NCI-H1417 treated with DMSO at 0.1 percent for 48 hours (cell line): ENCODE measurements at places on chromosomes 16 and 17.

DNA sequence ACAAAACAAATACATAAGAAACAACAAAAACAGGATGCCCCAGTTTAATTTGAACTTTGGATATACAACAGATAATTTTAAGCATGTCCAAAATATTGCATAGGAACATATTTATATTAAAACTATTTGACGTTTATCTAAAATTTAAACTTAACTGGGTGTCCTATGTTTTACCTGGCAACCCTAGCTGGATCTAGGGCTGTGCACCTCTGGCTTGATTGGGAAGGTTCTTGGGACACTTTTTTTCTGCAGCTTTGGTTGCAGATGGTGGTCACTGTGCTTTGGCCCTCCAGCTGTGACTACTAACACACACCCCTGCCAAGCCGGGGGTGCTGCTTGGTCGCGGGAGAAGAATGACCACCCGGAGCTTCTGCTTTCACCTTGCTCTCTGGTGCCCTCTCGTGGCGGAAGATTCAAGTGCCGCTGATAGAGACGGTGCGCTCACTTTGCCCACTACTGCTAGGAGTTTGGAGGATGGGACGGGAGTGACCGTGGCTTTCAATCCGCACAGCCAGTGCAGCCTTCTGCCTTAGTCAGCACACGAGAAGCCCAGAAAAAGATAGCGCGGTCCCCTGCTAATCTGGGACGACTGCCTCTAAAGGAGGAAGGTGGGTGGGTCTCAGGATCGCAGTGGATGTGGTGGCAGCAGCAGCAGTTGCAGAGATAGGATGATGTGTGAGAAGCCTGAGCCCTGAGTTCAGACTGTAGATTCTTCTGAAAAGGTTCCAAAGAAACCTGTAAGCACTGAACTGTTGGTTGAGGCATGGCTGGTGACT is 6.7 kb downstream of the SPACA3 start:
- DNase-seq, result no peak

- DNase-seq, result no peak
Observed at GRCh38 chr16:1923299-1924034, 5.3 kb upstream of the HS3ST6 start.

DNA sequence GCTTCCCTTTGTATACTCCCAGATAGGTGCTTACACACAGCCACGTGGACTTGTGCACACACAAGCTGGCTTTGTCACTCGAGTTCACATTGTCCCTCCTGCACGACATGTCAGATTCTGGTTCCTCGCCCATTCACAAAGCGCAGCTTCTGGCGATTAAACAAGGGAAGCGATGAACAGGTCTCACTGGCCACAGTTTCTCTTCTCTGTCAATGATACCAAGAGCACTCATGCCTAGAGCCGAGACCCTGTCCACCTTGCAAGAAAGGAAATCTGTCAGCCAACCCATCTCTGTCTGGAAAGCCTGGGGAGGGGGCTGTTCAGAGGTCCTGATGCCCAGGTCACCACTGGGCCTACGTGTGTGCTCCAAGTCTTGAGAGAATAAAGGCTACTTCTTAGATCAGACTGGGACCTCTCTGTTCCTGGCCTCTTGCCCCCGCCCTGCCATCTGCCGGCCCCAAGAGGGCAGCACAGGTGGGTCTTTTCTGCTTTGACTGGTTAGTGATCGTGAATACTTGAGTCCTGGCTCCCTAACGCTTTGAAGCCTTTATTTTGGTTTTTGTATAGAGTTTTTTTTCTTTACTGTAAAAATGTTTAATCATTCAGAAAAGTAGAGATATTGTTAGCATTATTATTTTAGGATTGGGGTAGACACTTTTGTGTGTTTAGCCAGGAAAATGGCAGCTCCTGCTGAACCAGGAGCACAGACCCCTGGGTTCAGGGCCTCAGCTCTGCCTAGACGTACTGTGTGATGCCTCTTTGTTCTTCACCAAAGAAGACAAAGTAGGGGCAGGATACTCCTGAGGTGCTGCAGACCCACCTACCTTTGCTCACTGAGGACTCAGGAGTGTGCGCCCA is 104.7 kb downstream of the MRM1 start:
- no peak for DNase-seq

DNA sequence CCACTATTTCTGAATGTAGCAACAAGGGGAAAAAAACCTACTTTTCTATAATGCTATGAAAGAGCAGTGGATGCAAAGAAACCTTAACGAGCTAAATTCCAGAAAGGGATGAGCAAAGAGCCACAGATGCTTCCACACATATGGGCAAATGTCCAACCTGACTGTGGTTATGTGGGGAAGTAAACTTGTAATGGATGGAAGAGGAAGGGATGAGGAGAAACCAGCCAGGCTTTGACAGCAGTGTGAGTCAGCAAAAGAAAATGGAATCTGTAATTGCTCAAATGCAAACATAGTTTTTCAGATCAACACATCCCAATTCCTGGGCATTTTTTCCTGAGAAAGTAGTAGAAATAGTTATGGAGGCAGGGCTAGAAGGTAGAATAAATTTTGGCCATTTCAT is 204.8 kb upstream of the CPHXL start:
- DNase-seq, result no peak

- DNase-seq, result no peak
Observed at GRCh38 chr17:60989379-60989778, 311.7 kb downstream of the BCAS3 start.

DNA sequence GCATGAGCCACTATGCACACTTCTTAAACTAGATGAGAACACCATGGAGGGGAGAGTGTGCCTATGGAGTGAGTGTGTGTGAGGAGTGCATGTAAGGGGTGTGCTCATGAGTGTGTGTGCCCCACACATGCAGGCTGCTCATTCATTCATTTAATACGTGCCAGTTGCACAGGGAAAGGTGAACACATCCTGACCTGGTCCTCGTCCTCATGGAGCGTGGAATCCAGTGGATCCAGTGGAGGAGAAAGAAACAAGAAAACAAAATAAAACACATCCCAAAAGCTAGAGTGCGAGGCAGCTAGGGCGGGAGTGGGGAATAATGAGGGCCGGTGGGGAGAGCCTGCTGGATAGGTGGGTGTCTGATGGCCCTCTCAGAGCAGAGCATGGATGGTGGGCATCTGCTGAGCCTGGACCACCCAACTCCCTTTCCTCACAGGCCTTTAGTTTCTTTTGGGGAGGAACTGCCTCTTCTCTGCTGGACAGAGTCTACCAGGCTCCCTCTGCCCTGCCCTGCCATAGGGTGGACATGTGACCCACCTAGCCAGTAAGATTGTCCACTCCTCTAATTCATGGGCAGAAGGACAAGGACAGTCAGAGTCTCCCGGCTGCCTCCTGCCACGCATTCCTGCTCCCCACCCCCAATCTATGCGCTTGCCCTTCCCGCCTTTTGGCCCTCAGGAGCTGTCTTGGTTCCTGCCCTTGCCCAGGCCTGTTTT is 204.3 kb downstream of the RAB11FIP4 start:
- no peak for DNase-seq

DNA sequence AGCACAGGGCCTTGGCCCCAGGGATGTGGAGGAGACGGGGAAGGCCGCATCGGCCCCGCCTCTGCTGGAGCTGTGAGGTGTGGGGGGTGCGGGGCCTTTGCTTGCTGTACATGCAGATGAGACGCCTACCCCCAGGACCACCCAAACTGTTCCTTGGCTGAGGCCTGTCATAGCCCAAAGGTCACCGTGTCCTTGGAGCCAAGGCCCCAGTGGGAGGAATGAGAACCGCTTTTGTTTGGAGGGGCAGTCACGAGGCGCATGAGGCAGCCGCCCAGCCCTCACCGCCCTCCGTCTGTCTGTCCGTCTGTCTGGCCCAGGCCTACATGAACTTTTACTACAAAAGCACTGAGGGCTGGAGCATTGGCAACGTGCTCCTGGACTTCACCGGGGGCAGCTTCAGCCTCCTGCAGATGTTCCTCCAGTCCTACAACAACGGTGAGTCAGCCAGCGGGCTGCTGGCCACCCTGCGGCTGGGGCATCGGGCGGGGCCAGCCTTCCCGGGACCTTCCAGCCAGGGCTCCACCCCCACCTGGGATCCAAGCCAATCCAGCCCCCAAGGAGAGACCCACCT is 8.8 kb downstream of the TAX1BP3 start:
- no peak for DNase-seq

GRCh38 chr16:15792563-15792971 is 64.3 kb downstream of the MYH11 start:
- no peak for DNase-seq

DNA sequence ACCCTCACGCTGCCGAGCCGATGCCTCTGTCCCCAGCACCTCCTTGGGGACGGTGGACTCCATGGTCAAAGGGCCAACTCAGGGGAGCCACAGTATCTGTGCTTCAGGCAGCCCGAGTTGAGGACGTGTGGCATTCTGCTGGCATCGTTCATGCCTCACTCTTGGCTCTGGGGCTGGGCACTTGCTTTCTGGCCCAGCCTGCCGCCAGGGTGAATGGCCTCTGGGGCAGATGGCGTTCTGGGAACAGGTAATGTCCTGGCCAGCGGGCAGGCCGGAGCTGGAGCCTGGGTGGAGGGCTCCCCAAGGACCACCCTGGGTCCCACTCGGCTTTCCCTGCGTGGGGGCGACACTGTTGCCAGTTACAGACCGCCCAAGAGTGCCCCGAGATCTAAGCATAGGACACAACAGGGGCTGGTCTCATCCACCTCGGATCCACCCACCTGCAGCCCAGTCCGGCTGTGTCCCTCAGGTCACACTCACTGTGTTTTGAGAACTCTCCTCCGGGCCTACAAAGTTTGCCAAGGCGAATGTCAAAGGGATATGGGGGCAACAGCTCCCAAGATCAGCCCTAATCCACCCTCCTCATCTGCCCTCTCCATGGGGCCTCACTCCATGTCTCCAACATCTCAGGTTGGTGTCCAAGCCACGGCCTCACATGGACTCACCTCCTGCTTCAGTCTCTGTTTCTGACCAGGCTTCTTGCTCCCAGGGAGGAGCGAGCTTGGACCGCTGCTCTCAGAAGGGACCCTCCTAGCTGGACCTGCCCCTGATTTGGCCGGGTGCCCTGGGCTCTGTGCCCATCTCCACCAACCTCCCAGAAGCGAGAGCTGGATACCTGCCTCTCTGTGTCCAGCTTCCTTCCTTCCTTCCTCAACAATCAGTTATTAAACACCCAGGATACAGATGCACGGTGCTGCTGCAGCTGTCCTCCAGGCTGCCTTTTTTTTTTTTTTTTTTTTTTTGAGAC is 60.8 kb downstream of the TMEM235 start:
- DNase-seq, result no peak

- no peak for DNase-seq
Observed at GRCh38 chr17:74268558-74268957, 5.5 kb upstream of the DNAI2 start.

DNA sequence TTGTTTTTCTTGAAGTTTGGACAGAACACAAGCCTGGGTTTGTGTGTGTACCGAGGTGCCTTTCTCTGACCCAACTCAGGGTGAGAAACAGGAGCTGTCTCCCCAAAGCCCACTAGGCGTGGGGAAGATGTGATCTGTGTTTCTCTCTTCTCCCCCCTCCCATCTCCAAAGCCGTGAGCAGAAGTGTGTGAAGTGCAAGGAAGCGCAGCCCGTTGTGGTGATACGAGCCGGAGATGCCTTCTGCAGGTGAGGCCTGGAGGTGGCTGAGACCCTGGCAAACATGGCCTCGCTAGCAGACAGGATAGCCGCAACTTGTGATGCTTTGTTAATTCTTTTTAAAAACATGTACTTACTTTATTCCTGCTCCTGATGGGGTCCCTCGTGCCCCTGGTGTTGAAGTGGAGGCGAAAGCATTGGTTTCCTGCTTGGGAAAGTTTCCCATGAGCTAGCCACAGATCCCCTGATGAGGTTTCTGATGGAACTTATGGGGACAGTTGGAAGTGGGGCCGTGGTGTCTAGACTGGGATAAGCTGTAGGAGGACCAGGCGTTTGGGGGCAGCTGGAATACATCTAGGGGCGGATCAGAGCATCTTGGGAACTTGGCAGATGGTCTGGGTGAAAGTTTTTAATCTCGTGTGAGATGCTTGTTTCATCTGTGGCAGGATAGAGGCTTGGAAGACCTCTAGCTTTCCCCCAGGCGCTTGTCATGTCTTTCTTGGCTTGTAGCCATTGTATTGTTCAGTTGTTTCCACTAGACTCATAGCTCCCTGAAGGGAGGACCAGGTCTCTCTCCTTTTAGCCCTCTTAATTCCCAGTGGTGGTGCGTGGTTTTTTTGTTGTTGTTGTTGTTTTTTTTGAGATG is 893 bp downstream of the CTU2 start:
- DNase-seq, result no peak

DNA sequence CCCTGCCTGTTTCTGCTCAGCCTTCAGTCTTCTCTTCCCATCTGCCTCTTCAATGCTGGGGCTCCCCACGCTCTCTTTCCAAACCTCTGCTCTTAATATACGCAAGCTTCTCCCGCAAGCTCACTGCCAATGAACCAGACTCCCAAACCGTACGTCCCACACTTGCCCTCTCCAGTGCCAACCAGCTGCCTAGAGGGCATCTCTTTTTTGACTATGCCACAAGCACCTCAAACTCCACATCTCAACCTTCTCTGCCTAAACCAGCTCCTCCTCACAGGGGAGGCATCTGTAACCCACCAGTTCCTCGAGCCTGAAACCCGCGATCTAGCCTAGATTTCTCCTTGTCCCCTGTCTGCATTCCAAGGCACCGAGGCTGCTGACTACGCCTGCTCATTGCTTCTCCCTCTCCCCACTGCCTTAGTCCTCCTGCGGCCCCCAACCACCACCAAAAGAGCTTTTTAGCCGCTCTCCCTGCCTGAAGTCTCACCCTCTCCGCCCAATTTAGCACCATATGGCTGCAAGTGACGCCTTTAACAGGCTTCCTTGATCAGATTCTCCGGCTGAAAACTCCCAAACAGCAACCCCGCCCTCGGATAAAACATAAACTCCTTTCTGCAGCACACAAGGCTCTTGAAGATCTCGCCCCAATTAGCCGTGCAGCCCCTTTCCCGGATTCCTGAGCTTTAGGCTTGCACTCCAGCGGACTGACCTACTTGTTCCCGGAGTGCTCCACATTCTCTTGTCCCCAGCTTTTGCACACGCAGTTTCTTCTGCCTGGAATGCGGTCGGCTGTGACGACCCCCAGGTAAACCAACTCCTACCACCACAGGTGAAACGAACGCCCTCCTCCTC is 1.5 kb downstream of the GGA2 start:
- DNase-seq, result no peak

- DNase-seq, result no peak
Observed at GRCh38 chr17:47641202-47641601, 8.5 kb upstream of the KPNB1 start.

DNA sequence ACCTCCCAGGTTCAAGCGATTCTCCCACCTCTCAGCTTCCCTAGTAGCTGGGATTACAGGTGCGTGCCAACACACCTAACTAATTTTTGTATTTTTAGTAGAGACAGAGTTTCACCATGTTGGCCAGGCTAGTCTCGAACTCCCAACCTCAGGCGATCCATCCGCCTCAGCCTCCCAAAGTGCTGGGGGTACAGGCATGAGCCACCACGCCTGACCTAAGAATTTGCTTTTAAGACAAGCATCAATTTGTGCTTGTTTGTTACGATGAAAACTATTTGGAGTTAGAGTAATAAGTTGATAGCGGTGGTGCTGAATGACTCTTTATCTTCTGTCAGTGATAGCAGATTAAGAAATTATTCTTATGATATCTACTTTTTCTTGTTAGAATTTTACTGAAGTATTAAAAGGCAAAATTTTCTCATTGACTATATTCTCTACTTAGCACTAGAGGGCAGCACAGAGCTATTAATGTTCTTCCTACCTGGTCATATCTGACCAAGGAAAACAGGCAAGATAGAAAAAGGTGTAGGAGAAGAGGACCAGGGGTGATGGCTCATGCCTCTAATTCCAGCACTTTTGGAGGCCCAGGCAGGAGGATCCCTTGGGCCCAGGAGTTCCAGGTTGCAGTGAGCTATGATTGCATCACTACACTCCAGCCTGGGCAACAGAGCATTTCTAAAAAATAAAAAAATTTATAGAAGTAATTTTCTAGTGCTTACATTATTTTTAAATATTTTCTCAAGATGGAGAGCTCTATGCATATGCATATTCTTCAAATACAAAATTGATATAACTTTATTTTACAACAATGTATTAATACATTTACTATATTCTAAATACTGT is 24.5 kb downstream of the STXBP4 start:
- DNase-seq, result peak; percentile 32
